HCT116 (cell line): ENCODE measurements at places on chromosomes 11 and 22. TPM values are rescaled to one million over a fixed set of nuclear protein-coding genes. Genes with fewer than 3 reads are reported as not detected.

DNA sequence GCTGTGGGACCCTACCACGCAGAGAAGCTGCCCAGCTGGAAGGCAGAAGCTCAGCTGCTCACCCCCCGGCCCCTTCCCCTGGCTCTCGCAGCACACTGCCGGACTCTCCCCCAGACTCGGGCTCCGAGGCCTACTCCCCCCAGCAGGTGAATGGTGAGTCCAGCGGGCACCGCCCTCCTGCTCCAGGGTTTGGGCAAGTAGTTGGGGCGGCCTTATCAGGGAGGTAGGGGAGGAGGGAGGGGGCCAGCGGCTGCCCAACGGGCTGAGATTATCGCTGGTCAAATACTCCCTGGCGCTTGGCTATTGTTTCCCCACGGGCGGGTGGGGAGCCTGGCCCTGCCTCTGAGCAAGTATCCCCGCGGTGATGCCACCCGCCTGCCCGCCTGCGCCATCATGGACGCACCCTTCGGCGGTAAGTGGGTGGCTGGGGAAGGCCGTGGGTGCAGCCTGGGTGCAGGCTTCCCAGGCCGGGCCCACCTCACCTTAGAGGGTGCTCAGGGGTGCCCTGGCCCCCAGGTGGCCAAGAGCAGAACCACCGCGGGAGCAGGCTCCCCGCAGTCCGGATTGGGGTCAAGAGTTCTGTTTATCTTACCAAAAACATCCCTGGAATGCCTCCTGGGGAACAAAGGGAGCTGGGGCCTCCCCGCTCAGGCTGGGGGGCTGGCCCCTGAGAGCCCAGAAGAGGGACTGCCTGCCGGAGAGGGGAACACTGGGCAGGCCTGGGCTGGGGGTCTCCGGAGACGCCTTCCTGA is 16.9 kb downstream of the MYRF start:
- DNase-seq, result no peak
- H3K27ac ChIP-seq, result no peak overlapping the region
- H3K4me1 ChIP-seq, result peaks cover 10% of the 10 kb centered on the region
- no peak overlapping the region for H3K4me3 ChIP-seq
- no peaks in the 10 kb centered on the region for H3K36me3 ChIP-seq
- no peaks in the 10 kb centered on the region for H3K27me3 ChIP-seq

The OSBP2 gene
- total RNA-seq, result 12.9 TPM

DNA sequence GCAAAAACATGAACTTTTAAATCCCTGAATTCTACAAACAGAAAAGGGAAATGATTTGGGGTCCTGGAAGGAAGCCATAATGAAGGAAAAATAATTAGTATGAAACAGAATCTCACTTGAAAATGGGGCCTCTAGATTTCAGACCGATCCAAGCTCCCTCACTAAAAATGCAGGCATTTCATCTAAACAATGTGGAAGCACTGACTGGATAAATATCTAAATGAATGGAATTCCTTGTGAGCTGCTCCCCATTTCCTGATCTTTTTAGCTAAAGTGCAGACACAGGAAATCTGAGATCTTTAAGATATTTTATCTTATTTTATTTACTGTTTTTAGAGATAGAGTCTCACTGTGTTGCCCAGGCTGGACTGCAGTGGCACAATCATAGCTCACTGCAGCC is 1255.8 kb downstream of the LRRC4C start:
- no peaks in the 10 kb centered on the region for H3K27me3 ChIP-seq
- no peak overlapping the region for H3K27ac ChIP-seq
- no peaks in the 10 kb centered on the region for H3K4me1 ChIP-seq
- no peak overlapping the region for H3K4me3 ChIP-seq
- no peaks in the 10 kb centered on the region for H3K36me3 ChIP-seq

The SCGB1D2 gene
- not detected for total RNA-seq

The GSTT4 gene
- total RNA-seq, result not detected

- peaks cover 42% of the 10 kb centered on the region for H3K4me1 ChIP-seq
- H3K27ac ChIP-seq, result peak within 1 kb of the TSS; percentile 99
- H3K4me3 ChIP-seq, result peak within 1 kb of the TSS; percentile 90
- DNase-seq, result no peak
- peaks cover 18% of the 10 kb centered on the region; the same call in 1 of the 2 replicates for H3K36me3 ChIP-seq
Observed at GRCh38 chr22:37559901-37560607, at the start of gene CDC42EP1. Gene CDC42EP1 (plus strand): TSS chr22:37560480. CDS start chr22:37566350, 5,870 bp downstream.

DNA sequence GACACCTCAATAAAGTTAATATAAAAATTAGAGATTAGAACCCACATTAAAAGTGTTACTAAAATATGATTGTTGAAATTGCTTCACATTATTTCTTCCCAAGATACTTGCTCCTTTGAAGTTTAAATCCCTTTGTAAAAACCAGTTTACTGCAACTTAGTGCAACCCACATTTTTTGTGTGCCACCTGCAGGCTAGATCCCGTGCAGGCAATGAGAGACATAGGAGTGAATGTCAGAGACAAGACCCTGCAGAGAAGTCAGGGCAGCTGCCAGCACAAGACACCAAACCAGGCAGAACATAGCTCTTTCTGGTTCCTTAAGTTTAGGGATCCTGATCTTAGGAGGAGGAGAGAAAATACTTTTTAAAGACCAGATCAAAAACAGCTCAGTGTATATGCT is 142.8 kb upstream of the MTNR1B start:
- no peak for DNase-seq
- no peak overlapping the region for H3K27ac ChIP-seq
- H3K4me1 ChIP-seq, result no peaks in the 10 kb centered on the region

DNA sequence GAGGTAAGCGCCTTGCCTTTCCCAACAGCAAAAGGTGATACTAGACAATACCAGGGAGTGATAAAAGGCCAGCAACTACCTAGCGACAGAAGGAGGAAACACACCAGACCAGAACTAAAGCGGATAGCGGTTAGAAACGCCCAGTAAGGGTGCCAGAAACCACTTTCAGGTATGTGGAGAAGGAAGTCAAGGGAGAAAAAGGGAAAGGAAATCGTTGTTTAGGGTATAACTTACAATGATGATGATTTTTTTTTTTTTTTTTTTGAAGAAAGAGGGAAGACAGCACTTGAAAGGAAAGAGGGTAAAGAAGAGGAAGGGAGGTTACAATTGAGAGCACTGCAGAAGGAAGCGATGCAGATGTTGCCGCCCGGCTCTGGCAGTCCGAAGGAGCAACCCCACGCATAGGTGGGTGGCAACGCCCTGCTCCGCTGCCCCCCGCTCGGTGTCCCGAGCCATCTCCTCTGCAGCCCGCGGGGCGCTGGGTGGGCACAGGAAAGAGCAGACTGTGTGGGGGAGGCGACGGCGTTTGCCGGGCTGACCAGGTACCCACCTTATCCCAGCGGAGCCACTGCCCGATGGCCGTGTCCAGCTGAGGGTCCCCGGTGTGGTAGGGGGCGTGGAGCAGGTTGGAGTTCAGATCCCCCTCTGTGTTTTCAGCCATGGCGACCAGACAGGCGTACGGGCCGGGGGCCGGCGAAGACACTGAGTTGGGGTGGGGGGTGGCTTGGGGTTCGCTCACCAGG is 561 bp downstream of the PGM2L1 start:
- H3K4me1 ChIP-seq, result 0 out of 2 replicates have a peak, but pooled peaks cover 2% of the 10 kb centered on the region
- H3K36me3 ChIP-seq, result no peaks in the 10 kb centered on the region
- H3K27ac ChIP-seq, result peak overlapping the region; percentile 40

DNA sequence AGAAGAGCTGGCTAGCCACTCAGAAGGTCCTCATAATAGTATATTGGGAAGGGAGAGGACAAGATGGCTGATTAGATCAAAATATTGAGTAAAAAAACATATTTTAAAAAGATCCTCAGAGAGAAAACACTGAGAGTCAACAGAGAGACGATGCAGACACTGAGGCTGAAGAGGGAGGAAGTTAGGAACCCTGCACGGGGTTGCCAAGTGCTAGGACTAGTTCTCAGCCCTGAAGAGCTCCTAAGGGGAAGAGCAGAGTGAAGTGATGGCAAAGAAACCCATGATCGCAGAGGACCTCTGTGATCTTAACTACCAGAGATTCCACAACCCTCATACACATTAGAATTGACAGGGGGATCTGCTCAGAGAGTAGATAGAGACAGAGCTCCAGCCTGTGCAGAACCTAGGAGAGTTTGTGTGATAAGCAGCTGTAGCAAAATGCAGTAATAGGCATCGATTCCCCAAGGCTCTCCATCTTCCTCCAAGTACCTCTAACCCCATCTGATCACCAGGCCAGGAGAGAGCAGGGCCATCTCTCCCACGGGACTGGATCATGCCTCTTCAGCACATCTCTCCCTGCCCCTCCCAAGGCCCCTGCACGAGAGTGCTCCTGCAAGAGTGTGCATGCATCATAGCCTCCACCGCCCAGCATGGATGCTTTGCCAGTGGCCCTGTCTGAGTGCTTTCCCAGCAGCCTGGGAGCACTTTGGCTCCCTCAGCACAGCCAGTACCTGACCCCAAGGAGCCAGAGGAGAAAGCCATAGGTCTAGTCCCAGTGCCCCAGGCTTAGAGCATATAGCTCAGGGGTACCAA is 41.2 kb upstream of the ARL14EP start:
- H3K27ac ChIP-seq, result no peak overlapping the region
- H3K36me3 ChIP-seq, result no peaks in the 10 kb centered on the region
- no peaks in the 10 kb centered on the region for H3K4me1 ChIP-seq
- no peak for DNase-seq
- peaks cover 19% of the 10 kb centered on the region for H3K27me3 ChIP-seq

GRCh38 chr22:50576070-50576469 is 2.2 kb downstream of the CPT1B start:
- H3K27me3 ChIP-seq, result no peaks in the 10 kb centered on the region
- DNase-seq, result peak; percentile 52
- H3K27ac ChIP-seq, result no peak overlapping the region
- no peaks in the 10 kb centered on the region for H3K4me1 ChIP-seq

DNA sequence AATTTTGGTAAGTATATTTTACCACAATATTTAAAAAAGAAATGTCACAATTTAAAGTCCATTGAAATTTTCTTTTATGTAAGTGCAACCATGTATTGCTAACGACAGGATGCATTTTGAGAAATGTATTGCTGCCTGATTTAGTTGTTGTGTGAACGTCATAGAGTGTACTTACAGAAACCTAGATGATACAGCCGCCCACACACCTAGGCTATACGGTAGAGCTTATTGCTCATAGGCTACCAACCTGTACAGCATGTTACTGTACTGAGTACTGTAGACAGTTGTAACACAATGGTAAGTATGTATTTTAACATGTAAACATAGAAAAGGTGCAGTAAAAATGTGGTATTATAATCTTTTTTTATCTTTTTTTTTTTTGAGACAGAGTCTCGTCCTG is 48.1 kb downstream of the CBL start:
- no peaks in the 10 kb centered on the region for H3K27me3 ChIP-seq
- DNase-seq, result no peak
- no peaks in the 10 kb centered on the region for H3K36me3 ChIP-seq
- H3K4me1 ChIP-seq, result no peaks in the 10 kb centered on the region
- H3K27ac ChIP-seq, result no peak overlapping the region

The FBLN1 gene
- 23.4 TPM for total RNA-seq

The DCHS1 gene
- total RNA-seq, result 0.30 TPM

- DNase-seq, result no peak
- H3K4me1 ChIP-seq, result no peaks in the 10 kb centered on the region
- H3K27me3 ChIP-seq, result no peaks in the 10 kb centered on the region
- H3K27ac ChIP-seq, result no peak overlapping the region
- H3K36me3 ChIP-seq, result no peaks in the 10 kb centered on the region
- H3K4me3 ChIP-seq, result no peak overlapping the region
Observed at GRCh38 chr11:8754241-8754640, 71.6 kb downstream of the RPL27A start.

DNA sequence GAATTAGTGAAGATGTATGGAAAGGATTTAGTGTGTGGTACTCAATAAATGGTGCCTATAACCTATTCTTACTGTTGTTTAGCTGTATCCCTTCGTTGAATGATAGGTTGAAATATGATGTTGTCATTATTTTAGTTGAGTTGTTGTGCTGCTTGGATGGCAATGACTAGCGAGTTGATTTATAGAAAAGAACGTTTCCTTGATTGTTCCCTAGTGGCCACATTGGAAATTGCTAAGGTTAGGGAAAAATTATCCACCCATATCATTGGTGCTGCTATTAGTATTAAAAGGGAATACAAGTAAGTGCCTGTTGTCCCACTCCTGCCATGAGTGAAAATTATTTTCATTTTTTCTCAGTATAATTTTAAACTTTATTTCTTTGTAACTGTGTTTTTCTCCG is 14.5 kb downstream of the EMSY start:
- H3K4me1 ChIP-seq, result peaks cover 6% of the 10 kb centered on the region; the same call in 1 of the 2 replicates
- no peaks in the 10 kb centered on the region for H3K36me3 ChIP-seq
- DNase-seq, result peak; percentile 18
- no peaks in the 10 kb centered on the region for H3K27me3 ChIP-seq
- H3K27ac ChIP-seq, result no peak overlapping the region
